ENCODE measurements at places on chromosomes 1 and 21.

DNA sequence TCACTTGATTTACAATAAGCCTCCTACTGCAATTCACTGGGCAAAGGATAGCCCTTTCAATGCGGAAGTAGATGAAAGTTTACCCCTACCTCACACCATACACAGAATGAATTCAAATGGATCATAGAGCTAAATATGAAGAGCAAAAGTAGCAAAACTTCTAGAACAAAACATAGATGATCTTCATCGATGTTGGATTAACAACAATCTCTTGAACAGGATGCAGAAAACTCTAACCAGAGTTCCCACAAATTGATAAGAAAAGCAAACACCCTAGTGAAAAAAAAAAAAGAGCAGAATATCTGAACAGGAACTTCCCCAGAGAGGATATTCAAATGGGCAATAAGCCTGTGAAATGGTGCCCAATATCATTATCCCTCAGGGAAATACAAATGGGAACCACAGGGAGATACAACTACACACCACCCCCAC is 1.9 kb upstream of the UBASH3A start:
- DNase-seq = no peak

- DNase-seq = no peak
Observed at GRCh38 chr1:27438621-27439061, 46.2 kb downstream of the GPR3 start.

GRCh38 chr1:179066471-179066870 is 15.4 kb upstream of the TOR3A start:
- no peak for DNase-seq

GRCh38 chr21:14753466-14754258 is 207.5 kb upstream of the SAMSN1 start:
- DNase-seq = no peak

DNA sequence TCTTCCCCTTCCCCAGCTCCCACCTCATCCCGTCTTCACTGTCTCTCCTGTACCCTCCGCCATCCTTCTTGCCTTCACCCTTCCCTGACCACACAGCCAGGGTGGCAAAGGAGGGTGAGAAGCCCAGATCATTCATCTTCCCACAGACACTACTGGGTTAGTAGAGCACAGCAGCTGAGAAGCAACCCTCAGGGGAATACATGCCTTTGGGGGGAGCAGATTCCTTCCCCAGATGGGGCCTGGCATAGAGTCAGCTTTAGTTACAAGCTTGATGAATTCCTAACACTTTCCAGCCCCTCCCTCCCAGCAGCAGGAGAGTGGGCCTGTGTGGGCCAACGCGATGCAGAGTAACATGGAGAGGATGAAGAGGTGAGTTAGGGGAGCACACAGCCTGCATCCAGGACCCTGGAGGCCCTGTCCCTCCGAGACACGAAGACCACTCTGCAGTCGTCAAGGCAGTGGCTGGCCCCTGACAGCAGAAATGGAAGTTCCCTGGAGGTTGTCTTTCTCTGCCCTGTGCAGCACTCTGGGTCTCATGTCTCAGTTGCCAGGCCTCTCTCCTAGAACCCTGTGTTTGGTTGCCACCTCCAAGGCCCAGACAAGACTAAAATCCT is 8.8 kb upstream of the BTG2 start:
- no peak for DNase-seq

DNA sequence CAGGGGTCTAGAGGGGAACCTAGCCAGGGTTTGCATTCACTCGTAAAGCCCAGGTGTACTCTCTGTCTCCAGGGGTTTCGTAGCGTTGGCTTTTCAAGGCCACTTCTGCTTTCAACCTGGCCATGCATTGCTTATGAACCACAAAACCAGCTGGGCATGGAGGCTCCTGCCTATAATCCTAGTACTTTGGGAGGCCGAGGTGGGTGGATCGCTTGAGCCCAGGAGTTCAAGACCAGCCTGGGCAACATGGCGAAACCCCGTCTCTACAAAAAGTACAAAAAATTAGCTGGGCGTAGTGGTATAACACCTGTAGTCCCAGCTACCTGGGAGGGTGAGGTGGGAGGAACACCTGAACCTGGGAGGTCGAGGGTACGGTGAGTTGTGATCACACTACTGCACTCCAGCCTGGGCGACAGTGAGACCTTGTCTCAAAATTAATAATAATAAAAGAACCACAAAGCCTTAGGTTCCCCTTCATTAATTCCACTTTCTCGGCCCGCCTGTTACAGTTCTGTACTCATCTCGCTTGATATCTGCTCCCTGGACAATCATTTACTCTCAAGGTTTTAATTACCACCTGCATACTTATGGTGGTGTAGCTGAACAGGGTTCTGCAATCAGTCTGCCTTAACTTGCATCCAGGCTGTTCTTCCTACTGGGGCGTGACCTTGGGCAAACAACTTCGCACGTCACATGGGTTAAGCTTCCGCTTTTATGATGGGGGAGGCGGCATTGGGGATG is 6.1 kb downstream of the SLC16A4 start:
- DNase-seq = no peak

DNA sequence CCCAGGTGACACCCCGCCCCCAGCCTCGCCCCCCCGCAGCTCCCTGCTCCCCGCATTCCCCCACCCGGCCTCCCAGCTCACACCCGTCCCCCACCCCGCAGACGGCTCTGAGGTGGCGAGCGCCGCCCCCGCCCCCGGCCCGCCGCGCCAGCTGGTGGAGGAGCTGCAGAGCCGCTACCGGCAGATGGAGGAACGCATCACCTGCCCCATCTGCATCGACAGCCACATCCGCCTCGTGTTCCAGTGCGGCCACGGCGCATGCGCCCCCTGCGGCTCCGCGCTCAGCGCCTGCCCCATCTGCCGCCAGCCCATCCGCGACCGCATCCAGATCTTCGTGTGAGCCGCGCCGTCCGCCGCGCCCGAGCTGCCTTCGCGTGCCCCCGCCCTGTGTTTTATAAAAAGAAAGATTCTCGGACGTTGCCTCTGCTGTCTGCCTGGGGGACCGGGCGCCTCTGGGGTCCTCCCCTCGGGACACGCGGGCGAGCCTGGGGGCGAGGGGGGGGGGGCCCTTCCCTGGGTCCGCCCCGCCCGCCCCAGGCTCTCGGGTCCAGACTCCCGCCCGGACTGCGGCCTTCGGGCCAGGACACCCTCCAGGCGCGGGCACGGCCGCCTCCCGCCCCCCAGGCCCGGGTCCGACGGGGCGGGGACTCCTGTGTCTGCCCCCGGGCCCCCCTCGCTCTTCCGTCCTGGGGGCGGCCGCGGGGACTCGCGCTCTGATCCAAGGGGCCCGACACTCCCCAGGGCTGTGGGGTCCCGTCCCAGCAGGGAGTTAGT is 1.6 kb upstream of the MMP23B start:
- DNase-seq = peak; percentile 34

DNA sequence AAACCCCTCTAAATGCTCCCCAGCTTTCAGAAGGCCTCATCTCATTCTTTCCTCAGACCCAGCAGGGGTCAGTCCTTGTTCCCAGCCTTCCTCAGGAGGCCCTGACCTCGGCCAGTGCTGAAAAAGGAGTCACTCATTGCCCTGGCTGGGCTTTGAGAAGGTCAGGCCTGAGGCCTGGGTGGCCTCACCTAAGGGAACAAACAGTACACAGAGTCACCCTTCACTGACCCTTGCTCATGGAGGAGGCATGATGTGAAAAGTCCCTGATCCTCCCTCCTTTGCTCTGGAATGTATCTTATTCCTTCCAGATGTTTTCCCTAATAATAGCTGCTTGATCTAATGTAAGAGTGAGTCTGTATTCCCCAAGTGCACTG is 117.7 kb upstream of the SLC44A3 start:
- DNase-seq = no peak

- DNase-seq = no peak
Observed at GRCh38 chr1:65253800-65254319, 55.5 kb upstream of the DNAJC6 start.

- DNase-seq = no peak
Observed at GRCh38 chr1:50424045-50424883, 1.0 kb upstream of the DMRTA2 start.

- no peak for DNase-seq
Observed at GRCh38 chr1:173453982-173454381, 23.2 kb upstream of the PRDX6 start.

DNA sequence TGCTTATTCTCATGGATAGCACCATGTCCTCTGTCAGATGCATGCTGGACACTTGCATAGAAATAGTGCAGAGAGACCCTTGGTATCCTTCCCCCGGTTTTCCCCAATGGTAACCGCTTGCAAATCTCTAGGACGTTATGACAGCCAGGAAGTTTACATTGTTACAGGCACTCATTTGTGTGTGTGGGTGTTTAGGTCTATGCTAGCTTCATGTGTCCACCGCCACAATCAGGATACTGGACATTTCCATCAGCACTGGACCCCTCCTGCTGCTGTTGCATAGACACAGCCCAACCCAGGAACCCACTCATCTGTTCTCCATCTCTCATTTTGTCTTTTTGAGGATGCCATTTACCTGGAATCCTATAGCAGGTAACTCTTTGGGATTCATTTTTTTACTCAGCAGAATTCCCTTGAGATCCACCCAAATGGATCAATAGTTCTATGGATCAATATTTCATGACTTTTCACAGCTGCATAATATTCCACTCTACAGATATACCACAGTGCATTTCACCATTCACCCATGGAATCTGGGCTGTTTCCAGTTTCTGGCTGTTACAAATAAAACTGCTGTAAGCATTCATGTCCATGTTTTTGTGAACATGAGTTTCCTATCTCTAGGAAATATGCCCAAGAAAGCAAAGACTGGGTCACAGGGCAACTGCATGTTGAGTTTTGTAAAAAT is 6.6 kb upstream of the WNT9A start:
- no peak for DNase-seq

DNA sequence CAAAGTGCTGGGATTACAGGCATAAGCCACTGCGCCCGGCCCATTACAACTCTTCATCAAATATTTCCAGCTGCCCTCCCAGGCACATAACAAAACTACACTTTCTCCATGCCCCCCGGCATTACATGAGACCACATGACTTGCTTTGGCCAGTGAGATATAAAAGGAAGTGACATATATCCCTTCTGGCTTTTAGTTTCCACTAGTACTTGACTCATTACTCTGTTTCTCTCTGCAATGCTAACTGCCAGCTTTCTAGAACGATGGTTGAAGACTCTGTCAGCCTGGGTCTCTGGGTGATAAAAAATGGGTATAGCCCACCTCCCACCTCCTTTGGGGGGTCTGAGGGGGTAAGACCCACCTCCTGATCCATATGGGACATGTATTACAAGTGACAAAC is 24.2 kb downstream of the ABL2 start:
- DNase-seq = no peak

GRCh38 chr1:103448560-103448959 is 76.9 kb upstream of the RNPC3 start:
- no peak for DNase-seq

DNA sequence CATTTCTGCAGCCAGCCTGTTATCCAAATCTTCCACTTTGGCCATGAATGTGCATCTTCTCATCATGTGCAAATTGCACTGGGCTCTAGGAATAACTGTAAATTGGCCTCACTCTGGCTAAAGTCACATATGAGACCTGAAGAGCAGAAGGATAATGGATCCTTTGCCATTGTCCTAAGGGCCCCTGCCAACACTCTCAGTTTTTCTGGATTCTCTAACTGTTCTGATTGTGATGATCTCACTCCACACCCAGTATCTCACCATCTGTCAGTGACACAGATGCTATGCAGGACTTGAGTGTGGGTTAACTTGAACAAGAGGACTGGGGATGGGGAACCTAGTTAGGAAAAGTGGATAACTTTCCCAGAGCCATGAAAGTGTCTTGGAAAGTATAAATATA is 8.5 kb upstream of the FYB2 start:
- DNase-seq = no peak

DNA sequence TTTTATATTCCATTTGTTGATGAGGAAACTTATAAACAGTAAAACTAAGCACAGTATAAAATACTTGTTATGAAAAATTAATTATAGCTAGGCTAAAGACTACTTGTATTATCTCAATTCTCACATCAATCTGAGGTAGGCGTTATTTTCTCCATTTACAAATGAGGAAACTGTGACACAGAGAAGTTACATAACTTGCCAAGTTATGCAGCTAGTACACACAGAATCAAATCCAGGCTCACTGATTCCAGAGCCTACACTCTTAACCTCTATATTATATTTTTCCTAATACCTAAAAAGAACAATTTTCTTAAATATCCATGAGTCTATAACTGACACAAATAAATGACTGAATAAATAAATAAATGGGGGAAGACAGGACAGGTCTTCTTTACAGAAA is 11.2 kb upstream of the VPS45 start:
- no peak for DNase-seq

DNA sequence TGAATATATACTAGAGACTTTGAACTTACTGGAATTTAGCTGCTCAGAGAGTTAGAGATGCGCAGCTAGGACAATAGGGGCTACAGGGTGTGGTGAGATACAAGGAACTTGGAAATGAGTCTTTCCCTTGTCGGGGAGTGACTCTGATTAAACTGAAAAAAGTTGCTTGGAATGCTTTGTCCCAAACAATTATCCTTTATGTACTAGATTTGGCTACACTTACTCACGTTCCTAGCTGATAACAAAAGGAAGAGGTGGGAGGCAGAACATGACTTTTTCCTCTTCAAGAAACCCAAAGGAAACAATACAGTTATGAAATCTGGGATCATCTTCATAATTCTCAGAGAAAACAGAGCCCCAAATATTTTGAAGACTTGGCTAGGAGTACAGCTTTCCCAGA is 6.9 kb upstream of the CGN start:
- DNase-seq = no peak

GRCh38 chr1:182596934-182597333 is 7.3 kb downstream of the RGS16 start:
- DNase-seq = no peak

DNA sequence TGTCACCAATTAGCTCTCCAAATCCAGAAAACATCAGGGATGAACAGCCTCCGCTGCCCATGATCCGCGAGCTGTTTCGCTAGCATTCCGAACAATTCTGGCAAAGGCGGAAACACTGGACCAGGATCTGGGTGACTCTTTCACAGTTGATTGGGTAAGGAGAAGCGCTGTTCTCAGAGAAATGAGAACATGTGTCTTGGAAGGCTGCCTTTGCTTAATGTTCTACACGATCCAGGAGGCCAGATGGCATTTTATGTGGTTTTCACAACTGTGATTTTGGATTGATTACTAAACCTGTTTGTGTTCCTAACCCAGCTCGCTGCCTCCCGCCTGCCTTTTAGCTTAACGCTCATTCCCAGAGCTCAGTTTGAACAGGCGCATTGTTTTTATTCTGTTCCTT is 144.0 kb downstream of the KIF26B start:
- DNase-seq = no peak

DNA sequence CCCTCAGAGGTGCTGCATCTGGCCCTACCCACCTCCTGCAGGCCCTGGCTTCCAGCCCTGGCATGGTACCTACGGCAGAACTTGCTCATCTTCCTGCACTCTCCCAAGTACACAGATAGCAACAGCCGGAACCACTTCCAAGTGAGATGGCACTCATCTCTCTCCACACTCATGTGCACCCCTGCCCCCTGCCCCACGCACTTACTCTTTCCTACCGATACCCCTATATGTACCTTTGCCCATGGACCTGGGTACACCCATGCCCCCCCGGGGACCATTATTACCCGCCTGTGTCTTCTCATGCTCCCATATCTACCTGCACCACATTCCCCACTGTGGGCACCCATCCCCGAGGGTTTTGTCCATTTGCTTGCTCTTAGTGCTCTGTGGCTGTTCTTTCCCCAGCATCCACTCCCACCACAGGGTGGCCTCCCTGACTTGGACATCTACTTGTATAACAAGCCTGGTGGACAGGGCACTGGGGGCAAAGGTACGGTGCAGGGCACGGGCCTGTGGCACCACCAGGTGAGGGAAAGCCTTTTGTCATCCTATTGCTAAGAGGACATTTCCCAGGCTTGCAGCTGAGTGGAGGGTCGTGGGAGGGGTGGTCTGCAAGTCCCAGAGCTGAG is 14.7 kb downstream of the HYI start:
- no peak for DNase-seq

Data from substantia nigra (tissue), 51 donors.